ENCODE measurements at places on chromosomes 1 and 21. TPM values are rescaled to one million over a fixed set of nuclear protein-coding genes. Genes with fewer than 3 reads are reported as not detected.

The NOS1AP gene
- total RNA-seq: not detected

The CYP4A22 gene
- not detected for total RNA-seq

DNA sequence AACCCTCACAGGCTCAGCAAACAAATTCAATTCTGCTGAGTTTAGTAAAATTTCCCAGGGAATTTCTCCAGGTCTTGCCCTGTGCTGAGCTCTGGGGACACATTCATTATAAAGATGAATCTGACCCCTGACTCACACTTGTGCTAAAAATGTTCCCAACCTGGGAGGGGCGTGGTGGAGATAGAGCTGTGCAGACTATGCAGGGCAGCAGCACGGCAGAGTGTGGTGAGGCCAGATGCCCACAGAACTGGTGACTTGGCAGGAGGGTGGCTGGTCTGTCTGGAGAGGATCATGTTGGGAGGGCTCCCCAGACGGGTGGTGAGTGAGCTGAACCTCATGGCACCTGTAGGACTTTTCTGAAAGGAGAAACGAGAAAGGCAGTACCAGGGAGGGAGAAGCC, 31.6 kb downstream of the FAAH start:
- no peak for DNase-seq

DNA sequence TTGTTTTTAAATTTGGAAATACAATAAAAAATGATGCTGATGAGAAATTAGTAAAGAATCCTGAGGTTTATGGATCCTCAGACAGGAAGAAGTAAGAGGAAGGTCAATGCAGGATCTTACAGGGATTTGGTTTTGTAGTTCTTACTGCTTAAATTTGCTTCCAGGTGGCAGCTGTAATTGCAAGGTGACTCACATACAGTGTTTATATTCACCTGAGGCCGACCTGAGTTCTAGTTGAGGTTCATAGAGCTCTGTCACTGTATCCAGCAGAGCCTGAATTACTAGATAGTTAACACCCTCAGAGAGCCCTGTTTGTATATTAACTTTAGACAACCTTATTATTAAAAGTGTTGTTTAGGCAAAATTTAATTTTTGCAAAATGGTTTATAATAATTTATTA, 1.4 kb upstream of the WDR26 start:
- no peak for DNase-seq

DNA sequence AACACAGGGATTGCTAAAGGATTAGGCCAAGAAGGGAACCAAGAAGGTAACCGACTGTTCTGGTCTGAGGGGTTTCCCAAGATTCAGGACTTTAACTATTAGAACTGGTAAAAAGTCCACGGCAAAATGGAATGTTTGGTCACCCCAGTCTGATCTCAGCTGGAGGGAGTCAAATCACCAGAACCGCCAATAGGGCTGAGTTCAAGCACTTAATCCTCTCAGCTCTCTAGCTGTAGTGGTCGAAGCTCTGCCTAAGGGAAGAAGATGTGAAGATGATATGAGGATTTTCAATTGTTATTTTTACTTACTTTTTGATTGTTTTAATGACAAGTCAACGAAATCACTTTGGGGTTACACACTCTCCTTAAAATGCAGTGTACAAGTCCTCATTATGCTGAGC, 29.1 kb downstream of the F5 start:
- no peak for DNase-seq

DNA sequence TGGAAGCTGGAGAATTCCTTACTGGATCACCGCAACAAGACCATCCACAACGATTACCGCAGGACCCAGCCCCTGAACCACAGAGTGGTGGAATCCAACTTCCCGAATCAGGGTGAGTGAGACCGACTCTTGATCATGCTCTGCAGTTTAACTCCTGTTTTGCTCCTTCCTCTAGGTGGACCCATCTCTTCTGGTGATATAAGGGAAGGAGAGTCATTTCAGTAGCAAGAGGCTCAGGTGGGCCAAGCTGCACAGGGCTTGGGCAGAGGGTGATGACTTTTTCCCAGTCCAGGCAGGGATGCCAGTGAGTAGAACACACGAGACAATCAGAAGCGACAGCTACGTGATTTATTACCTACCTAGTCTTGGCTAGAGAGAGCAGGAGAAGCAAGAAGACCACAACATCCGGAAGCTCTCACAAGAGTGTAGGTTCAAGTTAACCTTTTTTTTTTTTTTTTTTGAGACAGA, 25.2 kb downstream of the CA6 start:
- no peak for DNase-seq

GRCh38 chr1:226492426-226493137, 56.0 kb upstream of the STUM start:
- DNase-seq: no peak

- no peak for DNase-seq
Observed at GRCh38 chr1:1118011-1118875, 2.4 kb upstream of the C1orf159 start.
